M059J (cell line): ENCODE measurements at places on chromosomes 6 and 20. TPM values are rescaled to one million over a fixed set of nuclear protein-coding genes. Genes with fewer than 3 reads are reported as not detected.

DNA sequence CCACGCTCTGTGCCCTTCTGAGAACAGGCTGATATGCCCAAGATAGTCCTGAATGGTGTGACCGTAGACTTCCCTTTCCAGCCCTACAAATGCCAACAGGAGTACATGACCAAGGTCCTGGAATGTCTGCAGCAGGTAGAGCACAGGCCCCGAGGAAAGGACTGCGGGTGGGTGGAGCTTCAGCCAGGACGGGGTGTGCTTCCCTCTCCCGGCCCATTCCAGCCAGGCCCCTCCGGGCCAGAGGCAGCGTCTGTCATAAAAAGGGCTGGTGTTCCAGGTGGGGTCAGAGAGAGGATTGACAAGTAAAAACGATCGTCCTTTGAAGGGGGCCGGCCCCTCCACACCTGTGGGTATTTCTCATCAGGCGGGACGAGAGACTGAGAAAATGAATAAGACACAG is 1.3 kb downstream of the RTEL1 start:
- DNase-seq: no peak

GRCh38 chr20:15734052-15734451 is 839.2 kb downstream of the KIF16B start:
- no peak for DNase-seq

The DEFB124 gene
- total RNA-seq: not detected in 2 replicates

DNA sequence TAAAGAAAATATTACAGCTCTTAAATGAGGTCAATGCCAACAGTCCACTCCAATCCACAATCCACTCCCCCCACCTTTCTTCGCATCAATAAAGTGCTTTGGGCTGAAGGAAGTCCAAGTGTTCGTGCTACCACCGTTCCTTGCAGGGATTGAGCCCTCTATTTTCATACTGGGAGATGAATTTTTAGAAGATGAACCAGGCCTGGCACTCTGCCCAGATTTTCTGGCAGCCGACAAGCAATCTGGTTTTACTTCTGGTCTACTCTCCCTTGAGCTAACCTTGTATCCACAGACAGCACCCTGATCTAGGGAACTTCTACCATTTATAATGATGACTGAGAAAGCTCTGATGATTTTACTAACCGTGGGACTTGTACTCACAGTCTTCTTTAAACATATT is 72.3 kb downstream of the BTBD9 start:
- peak; percentile 89 for DNase-seq

DNA sequence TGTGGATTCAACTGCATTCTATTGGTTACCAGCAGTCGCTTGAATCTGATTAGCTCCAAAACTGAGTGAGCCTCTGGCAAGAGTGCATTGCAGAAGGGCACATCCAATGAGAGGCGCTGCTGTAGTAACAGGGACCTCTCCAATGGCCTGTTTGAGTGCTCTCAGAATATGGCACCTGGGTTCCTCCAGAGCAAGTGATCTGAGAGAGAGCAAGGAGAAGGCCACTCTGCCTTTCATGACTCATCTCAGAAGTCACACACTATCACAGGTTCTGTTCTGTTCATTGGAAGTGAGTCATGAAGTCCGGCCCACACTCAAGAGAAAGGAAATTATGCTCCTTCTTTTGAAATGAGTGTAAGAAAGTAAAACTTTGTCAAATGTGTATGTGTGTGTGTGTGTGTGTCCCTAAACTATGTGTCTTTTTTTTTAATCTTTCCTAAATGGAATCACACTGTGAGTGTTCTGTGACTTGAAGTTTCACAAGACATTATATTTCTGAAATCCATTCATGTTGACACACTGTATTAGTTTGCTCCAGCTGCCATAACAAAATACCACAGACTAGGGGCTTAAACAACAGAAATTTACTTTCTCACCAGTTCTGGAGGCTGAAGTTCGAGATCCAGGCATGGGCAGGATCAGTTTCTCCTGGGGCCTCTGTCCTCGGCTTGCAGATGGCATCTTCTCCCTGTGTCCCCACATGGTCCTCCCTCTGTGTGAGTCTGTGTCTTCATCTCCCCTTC is 138.3 kb upstream of the CDYL start:
- DNase-seq: peak; percentile 92

GRCh38 chr6:112153926-112154607 is 66.7 kb downstream of the FAM229B start:
- DNase-seq: peak; percentile 87

- no peak for DNase-seq
These were observed 12.0 kb downstream of the PTPN1 start for GRCh38 chr20:50522053-50522674.

GRCh38 chr20:49882171-49882970 is 33.0 kb downstream of the SPATA2 start:
- DNase-seq: no peak

DNA sequence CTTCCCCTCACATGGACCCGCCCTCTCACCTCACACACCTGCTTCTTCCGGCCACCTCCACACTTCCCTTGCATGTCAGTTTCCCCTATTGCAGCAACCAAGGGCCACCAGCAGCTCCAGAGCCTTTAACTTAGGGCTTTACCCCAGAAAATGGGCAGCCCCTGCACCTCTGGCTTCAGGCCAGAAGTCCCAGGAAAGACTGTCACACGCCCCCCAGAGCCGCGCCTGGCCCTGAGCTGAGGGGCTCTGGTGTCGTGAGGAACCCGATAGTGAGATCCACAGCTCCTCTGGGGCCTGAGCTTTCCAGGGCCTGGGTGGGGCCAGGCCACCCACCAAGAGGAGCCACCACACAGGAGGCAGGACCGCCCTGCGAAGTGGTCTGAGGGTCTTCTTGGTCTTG is 182.4 kb downstream of the DLL1 start:
- DNase-seq: no peak

DNA sequence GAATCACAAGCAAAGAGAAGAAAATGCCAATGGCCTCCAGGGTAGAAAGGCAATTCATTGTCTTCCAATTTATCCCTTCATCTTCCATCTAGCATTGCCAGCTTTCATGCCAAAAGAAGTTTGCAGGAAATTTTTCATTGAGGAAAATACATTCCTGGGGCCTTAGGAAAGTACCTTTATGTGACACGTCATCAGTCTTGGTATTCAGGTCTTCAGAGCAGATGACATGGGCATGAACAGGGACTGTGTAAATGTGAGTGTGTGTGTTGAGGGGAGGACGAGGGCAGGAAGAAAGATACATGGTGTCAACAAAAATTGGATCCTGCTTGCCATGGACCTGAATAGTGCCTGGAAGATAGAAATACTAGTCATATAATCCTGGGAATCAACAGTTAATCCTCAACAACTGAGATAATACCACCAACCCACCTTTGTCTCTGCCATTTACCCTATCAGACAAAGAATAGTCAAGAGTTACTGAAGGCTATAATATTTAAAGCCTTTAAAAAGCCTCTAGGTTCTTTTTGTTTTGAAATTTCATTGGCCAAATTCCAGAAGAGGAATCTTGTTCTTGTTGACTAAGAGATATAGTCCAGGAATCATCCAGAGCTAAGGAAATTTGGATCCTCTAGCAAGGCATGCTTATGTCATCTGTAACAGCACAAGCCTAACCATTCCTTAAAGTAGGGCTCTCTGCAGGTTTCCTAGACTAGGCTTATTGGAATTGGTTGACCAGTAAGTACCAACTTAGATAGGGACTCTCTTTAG is 405.8 kb upstream of the SASH1 start:
- peak; percentile 63 for DNase-seq

DNA sequence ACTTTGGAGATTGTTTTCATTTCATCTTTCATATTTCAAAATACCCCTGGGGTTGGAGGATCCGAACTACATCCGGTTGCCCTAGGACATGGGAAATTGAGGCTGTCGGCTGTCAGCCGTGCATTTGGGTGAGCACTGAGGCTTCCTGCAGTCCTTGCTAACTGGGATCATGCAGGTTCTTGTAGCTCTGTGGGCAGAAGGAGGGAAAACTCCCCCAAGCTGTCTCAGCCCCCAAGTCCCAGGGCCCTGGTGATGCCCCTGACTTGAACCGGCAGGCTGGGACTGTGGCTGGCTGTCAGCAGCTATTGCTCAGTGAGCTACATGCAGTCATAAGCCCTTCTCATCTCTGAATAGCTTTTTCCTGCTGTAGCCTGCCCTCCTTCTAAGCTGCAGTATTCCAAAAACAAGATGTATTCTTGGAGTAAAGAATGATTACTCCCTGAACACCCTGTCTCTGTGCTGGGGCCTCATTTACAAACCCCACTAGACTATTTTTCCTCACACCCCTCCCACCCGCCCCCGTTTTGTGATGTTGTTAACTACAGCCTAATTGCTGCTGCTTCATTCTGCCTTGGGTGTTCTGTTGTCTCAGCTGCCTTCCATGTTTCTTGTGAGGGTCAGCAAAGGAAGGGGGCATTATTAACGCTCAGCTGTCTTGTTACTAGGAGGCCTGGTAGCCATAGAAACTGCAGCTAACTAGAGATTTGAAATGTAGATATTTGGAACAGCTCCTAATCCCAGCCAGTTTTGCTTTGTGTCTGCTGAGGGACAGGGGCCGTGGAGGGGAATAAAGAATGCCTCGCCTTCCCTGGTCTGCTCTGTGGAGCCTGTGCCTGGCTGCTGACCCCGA is 18.1 kb downstream of the MTRES1 start:
- no peak for DNase-seq

- no peak for DNase-seq
These were observed 616.7 kb upstream of the EPHA7 start for GRCh38 chr6:94036024-94036423.

GRCh38 chr6:144935661-144936060 is 650.5 kb downstream of the UTRN start:
- no peak for DNase-seq

- DNase-seq: no peak
These were observed 100.3 kb downstream of the ARHGAP18 start for GRCh38 chr6:129609635-129610034.

DNA sequence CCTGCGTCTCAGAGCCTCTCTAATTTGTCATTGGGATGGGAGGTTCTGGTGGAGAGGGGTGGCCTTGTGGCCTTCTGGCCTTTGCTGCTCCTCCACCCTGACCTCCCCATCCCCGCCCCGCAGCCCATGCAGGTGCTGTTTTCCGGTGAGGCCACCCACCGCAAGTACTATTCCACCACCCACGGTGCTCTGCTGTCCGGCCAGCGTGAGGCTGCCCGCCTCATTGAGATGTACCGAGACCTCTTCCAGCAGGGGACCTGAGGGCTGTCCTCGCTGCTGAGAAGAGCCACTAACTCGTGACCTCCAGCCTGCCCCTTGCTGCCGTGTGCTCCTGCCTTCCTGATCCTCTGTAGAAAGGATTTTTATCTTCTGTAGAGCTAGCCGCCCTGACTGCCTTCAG is 171.8 kb upstream of the RNF24 start:
- DNase-seq: no peak

GRCh38 chr6:170529839-170530469 is 23.2 kb downstream of the PSMB1 start:
- DNase-seq: peak; percentile 79

The ECT2L gene
- total RNA-seq: not detected in 2 replicates

The LINC00237 gene
- not detected in 2 replicates for total RNA-seq

- DNase-seq: no peak
These were observed 83.9 kb downstream of the DLL1 start for GRCh38 chr6:170206851-170207431.

The UNC93A gene
- total RNA-seq: not detected in 2 replicates

- DNase-seq: peak; percentile 69
These were observed 311.6 kb downstream of the CDC5L start for GRCh38 chr6:44699082-44699481.

DNA sequence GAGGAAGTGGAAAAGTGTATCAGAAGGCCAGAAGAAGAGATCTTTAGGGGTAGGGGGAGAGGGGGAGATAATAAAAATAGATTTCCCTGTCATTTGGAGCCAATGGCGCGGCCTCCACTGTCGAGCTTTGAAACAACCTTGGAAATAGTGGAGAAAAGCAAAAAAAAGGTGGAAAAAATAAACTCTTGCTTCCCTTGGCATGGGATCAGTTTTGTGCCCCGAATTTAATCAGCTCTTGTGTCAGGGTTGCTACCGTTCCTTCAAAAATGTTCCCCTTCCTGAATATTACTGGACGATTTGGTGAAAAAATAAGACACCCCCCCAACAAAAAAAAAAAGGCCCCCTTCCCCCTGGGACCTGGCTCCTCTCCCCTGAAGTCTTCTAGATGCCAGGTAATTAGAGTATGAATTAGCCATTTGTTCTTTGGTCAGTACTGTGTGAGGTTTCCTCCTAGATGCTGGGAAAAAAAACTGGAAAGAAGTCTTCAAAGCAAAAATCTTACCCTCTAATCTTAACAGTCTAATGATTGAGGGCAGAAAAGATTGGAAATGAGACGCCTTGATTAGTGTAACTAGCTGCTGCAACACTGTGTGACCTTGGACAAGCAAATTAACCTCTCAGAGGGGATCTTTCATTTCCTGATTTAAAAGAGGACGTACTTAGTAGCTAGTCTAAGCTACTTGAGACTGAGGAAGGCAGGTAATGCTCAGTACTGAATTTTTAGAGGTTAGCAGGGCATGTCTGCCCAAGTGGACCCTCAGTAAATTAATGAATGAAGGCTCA is 872 bp upstream of the RBM39 start:
- peak; percentile 44 for DNase-seq

GRCh38 chr6:20805021-20805420 is 270.8 kb downstream of the CDKAL1 start:
- DNase-seq: no peak

DNA sequence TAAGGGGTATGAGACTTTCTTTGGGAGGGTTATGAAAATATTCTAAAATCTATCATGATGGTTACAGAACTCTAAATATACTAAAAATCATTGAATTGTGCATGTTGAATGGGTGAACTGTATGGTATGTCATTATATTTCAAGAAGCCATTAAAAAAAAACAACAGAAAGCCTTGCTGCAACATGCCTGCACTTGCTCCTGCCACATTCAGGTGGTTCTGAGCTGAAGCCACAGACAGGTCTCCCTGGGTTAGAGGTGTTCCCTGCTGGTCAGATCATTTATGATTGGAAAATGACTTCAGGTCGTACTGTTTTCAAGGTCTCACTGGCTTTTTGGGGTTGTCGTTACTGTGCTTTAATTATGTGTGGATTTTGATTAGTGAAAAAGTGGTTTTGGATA is 13.3 kb downstream of the GMPR start:
- no peak for DNase-seq

DNA sequence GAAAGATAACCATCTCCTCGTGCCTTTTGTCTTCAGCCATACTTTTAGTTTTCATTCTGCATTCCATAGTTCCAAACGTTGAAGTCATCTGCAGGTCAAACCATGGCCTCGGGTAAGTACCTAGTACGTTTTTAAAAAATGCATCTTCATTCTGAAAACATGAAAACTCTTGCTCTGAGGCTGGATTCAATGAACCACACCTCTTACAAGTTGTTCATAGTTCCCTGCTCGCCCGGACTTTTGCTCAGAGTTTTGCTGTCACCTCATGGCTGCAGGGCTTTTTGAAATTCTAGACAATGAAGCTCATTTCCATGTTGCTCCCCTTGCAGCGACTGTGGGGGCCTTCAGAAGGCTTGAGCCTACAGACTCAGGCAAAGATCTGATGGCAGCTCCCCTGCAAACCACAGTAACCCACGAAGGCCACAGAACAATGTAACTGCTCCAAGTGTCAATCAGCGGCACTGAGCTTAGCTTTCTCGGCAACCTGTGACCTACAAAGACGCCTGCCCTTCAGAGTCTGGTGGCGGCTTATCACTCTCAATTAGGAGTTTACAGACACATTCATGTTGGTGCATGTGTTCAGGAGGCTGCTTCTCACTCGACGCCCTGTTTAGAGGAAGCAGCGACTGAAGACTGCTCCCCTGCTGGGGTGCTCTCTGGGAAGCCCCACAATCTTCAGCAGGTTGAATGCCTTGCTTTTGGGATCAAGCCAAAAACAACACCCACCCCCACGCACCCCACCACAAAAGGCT is 61.2 kb downstream of the FOXC1 start:
- DNase-seq: peak; percentile 86

The THBS2 gene
- total RNA-seq: 109 and 164 TPM in 2 replicates
